ENCODE measurements at places on chromosomes 13 and 19.

DNA sequence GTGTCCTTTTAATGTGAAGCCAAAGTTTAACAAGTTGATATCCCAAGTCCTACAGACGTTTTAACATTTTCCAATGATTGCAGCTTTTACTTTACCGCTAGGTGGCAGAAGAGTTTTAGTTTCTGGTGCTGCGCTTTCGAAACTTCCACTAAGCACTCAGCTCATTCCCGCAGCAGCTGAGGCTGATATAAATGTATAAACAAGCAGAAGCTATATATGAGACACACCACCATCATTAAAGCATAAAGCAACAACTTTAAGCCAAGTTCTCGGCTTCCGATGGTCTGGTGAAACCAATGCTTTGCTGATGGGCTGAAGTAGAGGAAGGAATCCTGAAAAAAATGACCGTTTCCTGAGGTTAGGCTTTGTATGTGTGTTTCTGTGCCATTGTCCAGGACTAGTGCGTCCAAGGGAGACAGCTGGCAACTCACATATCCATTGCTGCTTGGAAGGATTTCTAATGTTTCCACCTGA, 753.9 kb downstream of the OLFM4 start:
- DNase-seq, result no peak

DNA sequence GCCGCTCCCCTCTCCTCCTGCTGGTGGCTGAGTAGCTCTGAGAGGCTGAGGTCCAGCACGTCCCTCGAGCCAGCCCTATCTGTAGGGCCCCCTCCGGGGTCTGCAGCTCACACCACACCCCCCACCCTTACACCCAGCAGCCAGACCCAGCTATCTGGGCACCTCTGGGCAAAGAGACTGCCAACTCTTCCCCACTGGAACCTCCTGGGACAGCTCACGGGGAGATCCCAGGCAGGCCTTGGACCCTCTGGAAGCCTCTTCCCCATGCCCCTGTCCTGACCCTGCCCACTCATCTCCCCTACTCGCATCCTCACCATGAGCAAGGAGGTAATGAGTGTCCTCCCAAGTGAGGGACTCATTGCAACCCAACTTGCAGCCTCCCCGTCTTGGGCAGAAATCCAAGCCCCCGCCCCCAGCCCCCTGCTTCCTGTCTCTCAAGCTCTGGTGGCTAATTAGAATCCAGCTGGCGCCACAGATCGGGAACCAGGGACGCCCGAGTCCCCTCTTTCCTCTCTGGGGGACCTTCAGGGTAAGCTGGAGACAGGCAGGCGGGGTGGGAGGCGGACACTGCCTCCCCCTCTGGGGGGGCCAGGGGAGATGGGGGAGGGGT, 22.1 kb downstream of the ADGRL1 start:
- no peak for DNase-seq

DNA sequence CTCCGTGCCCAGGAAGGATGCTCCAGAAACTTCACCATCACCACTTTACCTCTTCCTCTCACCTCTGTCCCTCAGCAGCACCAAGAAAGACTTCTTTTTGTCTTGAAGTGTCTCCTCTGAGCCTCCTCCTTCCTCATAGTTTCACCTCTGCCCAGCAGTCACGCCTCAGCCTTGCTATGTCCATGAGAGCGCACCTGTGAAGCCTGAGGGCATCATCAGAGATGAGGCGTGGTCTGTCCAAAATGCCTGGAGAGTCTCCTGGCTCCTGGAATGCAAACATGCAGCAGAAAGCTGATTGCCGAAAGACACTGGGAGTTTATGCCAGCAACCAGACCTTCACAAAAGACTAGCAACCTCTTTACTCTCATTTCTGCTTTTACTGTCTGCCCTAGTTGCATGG, 336.6 kb downstream of the TEX29 start:
- no peak for DNase-seq

DNA sequence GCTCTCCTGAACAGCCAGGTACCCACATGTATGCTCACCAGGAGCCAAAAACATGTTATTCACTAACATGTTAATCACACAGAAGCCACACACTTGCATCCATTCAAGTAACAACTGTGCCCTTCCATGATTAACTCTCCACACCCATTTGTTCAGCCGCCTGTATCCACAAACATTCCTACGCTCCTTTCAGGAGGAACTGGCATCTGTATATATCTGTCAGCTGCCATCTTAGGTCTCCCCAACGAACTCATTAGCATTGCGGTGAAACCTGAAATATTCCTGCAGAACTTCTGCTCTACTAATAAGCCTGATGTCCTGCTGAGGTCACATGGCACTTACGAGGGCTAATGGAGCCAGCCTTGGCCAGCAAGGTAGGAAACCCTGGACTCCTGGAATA, 33.0 kb downstream of the OLFM2 start:
- DNase-seq, result no peak

- no peak for DNase-seq
Measured at GRCh38 chr19:7942981-7943443, 454 bp downstream of the TIMM44 start.

DNA sequence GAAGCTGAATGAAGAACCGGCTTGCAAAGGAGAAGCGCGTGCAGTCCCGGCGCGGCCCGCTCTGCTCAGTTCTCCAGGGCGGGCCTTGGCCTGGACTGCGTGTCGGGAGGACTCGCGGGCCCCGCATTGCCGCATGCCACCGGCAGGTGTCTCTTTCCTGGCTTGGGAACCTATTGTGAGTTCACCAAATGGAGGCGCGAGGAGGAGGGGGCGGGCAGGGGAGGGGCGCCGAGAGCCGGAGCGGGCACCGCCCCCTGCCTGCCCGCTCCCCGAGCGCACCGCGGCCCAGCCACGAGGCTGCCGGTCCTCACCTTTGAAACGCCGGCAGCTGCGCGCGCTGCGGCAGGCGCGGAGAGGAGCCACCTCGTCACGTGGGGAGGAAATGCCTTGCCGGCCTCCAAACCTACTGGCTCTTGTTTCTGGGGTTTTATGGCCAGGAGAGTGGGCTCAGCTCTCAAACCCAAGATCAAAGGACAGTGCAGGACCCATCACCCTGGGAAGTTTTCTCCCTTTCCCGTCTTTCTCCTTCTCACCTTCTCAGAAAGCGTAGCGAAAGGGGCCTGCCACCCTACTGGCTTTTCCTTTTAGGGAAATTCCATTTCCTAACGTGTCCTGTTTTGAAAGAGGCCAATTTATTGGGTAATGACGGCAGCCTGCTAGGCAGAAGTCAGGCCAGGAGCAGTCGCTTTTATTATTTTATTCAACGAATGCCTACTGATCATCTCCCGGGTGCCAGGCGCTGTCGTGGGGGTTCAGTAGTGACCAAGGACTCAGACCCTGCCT, 13.8 kb upstream of the UBE2L5 start:
- DNase-seq, result no peak

DNA sequence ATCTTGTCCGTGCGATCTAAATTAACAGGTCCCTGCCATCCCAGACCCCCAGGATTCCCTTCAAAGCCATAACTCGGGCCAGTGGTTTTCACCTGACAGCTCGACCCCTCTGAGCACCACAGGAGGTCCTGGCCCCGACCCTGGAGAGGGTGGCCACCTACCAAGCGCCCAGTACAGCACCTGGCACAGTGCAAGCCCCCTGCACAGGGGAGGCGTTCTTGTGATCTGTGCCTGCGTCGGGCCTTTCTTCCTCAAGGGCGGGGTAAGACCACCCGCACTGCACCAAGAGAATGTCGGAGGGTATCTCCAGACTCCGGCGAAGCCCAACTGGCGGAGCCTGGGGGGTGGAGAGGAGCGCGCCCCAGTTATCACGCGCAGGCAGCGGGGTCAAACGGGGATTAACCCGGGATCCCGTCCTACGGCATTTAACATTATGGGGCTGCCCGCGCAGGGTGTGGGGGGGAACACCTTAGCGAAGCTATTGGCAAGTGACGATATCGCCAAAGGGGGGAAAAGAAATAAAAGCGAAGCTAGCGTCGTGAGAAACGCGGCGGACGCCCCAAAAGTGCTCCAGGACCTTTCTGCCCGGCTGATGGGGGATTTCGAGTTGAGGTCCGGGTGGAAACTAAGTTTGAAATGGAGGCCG, 1.3 kb upstream of the HNRNPL start:
- no peak for DNase-seq

DNA sequence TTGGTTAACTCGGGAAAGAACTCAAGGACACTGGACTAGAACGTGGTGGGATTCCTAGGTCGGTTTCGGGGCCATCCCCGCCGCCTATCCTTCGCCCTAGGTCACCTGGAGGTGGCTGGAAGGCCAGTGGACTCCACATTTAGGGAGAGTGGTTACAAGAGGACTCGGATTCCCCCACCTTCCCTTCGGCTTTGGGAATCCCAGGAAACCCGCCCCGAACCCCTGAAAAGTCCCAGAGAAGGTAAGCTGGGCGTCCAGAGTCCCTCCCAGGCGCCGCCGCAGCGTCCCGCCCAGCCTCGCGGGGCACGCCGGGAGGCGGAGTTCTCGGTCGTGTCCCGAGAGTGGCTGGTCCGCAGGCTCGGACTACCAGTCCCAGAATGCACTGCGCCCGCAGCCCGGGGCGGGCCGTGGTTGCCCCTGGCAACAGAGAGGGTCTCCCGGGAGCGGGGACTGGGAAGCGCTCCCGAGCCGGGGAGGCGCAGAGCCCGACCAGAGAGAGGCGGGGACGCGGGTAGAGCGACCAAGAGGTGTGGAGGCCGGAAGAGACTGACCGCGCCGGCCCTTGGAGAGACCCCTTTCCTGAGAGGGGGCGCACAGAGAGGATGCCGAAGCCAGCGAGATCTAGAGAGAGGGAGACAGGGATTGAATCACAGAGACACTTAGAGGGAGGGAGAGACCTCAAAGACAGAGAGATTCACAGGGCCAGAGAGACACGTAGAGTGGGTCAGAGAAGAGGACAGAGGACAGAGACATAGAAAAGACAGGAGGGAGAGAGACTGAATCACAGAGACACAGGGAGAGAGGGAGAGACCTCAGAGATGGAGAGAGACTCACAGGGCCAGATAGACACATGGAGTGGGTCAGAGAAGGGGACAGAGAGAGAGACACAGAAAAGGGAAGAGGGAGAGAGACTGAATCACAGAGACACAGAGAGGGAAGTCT, 2.6 kb upstream of the PRKCG start:
- no peak for DNase-seq

DNA sequence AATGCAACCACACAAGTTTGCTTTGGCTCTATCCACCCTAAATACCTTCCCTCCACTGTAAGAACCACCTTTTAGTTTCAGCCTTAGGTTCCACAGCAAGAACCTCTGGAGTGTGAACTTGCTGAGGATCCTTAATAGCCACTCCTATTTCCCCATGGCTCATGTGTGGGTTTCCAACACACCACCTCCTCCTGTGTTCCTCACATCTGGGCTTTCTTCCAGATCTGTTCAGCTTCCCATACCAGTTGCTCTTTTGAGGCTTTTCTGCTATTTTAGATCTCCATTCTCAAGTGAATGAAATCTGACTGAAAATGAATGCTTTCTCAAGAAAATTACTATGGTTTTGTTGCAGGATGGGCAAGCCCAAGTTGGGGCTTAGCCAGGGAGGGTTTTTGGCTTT, 104.8 kb upstream of the MIR17HG start:
- DNase-seq, result no peak

DNA sequence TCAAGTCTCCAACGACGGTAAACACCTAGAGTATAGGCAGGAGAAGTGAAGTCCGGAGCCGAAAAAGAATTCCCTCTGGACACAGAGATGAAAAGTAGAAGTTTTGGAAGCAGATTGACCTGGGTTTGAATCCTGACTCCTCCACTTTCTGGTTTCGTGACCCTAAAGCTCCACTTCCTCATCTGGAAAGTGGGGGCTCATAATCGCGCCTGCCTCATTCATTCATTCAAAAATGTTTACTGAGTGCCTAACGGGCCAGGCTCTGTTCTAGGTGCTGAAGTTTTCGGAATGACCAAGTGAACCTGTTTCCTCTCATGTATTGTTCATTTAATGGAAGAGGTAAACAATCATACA, 7.1 kb upstream of the EML2 start:
- no peak for DNase-seq

GRCh38 chr13:37481011-37481884, 117.3 kb downstream of the POSTN start:
- no peak for DNase-seq

- DNase-seq, result no peak
Measured at GRCh38 chr13:47100214-47100853, 203.5 kb upstream of the HTR2A start.

Data from AG04449 (cell line).